CD4-positive, CD25-positive, alpha-beta regulatory T cell (primary cell): ENCODE measurements at places on chromosomes 3 and 15. TPM values are rescaled to one million over a fixed set of nuclear protein-coding genes. Genes with fewer than 3 reads are reported as not detected.

- no peak for DNase-seq
- H3K27ac ChIP-seq = no peak overlapping the region
- H3K4me1 ChIP-seq = no peaks in the 10 kb centered on the region
- H3K27me3 ChIP-seq = no peaks in the 10 kb centered on the region
Observed at GRCh38 chr3:33103480-33103879, 6.5 kb upstream of the GLB1 start.

- DNase-seq = no peak
- H3K36me3 ChIP-seq = no peaks in the 10 kb centered on the region
- no peaks in the 10 kb centered on the region for H3K27me3 ChIP-seq
- H3K4me1 ChIP-seq = no peaks in the 10 kb centered on the region
Observed at GRCh38 chr3:99242271-99242670, 340.8 kb upstream of the DCBLD2 start.

- no peaks in the 10 kb centered on the region for H3K4me1 ChIP-seq
- no peak for DNase-seq
- no peak overlapping the region for H3K27ac ChIP-seq
- H3K27me3 ChIP-seq = no peaks in the 10 kb centered on the region
- no peak overlapping the region for H3K4me3 ChIP-seq
- no peaks in the 10 kb centered on the region for H3K36me3 ChIP-seq
Observed at GRCh38 chr3:55445551-55445950, 41.6 kb downstream of the WNT5A start.

Gene NOX5
- not detected for polyA plus RNA-seq

Gene STAB1
- not detected for polyA plus RNA-seq

Gene KLF13
- polyA plus RNA-seq = 50.4 TPM

Gene VPS18
- polyA plus RNA-seq = 19.5 TPM
